Activated naive CD4-positive, alpha-beta T cell treated with Interleukin-2 at 50 U/mL for 16 hours (primary cell): ENCODE measurements at places on chromosomes 5 and 9.
A peak's percentile ranks its signal among the peaks of the same experiment; 100 is the strongest.

DNA sequence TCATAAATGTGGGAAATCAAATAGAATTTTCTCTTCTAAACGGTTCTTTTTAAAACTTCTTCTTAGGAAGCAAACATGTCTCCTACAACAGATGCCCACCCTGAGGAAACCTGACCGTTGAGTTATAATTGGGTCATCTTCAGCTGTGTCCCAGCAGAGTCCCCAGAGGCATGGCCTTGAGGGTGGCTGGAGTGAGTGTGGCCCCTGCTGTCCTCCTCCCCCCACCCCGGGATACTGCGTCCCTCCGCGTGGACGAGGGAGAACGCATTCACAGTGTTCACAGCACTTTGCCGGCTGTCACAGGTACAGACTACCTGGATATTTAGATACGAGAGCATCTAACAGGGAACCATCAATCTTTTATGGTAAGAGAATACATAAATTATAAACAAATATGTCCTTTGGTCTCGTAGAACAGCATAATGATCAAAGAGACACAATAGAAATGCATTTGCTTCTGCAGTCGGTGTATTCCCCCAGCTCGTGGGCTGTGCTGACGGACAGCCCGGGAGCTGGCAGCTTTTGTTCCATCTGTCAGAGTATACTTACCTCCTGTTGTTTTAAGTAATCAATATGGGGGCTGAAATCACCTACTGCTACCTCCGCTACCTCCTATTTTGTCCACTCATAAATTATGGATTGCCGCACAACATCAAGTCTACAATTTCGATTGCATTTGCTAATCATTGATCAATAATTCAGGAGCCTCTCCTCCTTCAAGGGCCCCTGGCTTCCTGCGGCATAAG, 214.7 kb downstream of the IRX2 start:
- DNase-seq: no peak

- no peak for DNase-seq
These were observed 55.3 kb downstream of the MAPKAP1 start for GRCh38 chr9:125651576-125652232.

GRCh38 chr5:37754976-37755375, 84.9 kb downstream of the GDNF start:
- no peak for DNase-seq

- DNase-seq: no peak
These were observed 28.1 kb downstream of the FREM1 start for GRCh38 chr9:14882090-14882489.

GRCh38 chr5:77531297-77531696, 39.2 kb upstream of the WDR41 start:
- no peak for DNase-seq

- DNase-seq: no peak
These were observed 329.0 kb downstream of the ICE1 start for GRCh38 chr5:5751498-5751897.

GRCh38 chr5:73444499-73445438, 3.8 kb downstream of the FOXD1 start:
- DNase-seq: no peak

DNA sequence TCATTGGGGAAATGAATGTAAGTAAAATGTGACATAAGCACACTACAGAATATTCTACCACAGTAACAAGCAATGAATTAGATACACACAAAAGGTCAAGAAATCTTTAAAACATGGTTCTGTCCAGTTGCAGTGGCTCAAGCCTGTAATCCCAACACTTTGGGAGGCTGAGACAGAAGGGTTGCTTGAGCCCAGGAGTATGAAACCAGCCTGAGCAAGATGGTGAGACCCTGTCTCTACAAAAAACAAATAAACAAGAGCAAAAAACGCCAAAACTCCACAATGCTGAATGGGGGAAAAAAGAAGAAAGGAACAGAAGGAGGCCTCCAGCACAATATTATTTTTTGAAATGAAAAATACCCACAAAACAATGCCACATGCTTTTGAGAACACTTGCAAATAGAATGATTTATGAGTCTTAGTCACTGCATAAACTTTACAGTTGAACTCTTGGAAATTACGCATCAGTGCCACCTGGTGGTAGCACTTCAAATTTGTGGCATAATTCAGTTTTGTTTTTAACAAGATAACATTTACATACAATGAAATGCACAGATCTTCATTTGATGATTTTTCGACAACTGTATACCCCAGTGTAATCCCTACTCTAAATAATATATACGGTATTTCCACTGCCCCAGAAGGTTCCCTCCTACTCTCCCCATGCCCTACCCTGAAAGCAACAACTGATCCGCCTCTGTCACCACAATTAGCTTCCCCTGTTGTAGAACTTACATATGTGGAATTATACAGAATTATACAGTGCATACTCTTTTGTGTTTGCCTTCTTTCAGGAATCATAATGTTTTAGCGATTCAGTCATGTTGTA, 14.4 kb upstream of the SPINK4 start:
- DNase-seq: peak; percentile 72

DNA sequence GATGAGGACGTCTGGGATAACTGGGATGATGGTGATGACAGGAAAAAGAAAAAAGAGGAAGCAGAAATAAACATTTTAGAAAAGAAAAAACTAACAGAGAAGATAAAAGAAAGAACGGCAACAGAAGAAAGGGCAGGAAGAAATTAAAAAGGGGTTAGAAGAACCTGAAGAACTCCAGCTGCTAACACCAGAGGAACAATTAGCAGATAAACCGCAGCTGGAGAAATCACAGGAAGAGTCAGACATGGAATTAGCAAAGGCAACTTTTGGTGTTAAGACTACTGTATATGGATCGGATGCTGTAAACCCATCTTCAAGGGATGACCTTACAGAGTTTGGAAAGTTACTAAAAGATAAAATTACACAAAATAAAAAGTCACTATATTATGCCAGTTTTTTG, 15.4 kb downstream of the CTSL start:
- no peak for DNase-seq
